ENCODE measurements at places on chromosomes 7 and 10.

DNA sequence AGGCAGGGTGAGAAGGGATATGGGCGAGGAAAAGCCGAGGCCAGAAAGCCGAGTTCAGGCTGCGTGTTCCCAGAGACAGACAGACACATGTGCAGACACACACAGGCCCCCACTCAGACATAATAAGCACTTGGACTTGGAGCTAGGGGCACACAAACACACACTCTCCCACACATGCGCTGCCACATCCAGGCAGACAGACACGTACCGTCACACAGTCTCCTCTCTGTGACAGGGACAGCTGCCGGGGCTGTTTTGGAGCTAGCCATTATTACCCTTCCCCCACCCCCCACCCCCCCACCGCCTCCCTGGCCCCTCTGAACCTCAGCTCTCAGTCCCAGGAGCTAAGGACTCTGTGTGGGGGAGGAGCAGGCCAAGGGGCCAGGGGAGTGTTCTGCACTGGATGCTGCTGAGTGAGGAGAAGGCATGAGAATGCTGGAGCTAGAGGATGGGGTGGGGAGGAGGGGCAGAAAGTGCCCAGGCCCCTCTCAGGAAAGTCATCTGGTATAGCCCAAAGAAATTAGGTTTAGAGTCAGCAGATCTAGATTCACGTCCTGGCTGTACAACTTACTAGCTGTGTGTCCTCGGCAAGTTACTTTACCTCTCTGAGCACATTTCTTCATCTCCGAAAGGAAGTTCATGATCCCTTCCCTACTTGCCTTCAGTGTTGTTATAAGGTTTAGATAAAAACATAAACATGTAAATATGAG, 6.3 kb downstream of the PITX3 start:
- DNase-seq, result no peak

DNA sequence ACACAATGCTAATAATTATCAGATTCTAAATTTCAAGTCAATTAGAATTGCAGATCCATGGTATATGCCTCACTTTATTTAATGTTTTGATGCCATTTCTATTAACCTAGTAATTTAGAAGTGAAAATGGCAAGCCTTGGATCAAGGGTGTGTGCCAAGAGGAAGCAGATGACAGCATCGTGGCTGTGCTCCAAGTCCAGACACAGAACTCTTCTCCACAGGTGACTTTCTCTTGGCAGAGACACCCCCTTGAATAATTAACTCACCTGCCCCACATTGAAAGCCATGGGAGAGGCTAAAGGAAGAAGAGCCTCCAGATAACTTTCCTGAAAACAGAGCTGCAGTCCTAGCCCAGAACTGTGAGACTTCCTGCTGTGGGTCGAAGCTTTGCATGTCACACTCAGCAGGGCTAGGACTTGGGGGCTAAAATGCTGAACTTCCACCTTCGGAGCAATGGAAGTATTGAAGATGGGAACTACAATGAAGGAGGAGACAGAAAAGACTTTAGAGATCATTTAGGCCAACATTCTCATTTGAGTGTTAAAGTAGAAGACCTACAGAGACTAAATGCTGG, 996 bp upstream of the C10orf90 start:
- no peak for DNase-seq

- no peak for DNase-seq
Measured at GRCh38 chr7:102917436-102918353, 4.9 kb downstream of the LRRC17 start.

GRCh38 chr10:95767884-95768556, 12.1 kb downstream of the ENTPD1 start:
- no peak for DNase-seq

- no peak for DNase-seq
Measured at GRCh38 chr7:12297283-12298108, 86.4 kb downstream of the TMEM106B start.

- no peak for DNase-seq
Measured at GRCh38 chr10:131387018-131387529, 75.6 kb upstream of the TCERG1L start.

GRCh38 chr7:27364344-27364758, 121.7 kb downstream of the EVX1 start:
- DNase-seq, result no peak

- DNase-seq, result no peak
Measured at GRCh38 chr7:47039089-47039648, 542.7 kb downstream of the TNS3 start.

DNA sequence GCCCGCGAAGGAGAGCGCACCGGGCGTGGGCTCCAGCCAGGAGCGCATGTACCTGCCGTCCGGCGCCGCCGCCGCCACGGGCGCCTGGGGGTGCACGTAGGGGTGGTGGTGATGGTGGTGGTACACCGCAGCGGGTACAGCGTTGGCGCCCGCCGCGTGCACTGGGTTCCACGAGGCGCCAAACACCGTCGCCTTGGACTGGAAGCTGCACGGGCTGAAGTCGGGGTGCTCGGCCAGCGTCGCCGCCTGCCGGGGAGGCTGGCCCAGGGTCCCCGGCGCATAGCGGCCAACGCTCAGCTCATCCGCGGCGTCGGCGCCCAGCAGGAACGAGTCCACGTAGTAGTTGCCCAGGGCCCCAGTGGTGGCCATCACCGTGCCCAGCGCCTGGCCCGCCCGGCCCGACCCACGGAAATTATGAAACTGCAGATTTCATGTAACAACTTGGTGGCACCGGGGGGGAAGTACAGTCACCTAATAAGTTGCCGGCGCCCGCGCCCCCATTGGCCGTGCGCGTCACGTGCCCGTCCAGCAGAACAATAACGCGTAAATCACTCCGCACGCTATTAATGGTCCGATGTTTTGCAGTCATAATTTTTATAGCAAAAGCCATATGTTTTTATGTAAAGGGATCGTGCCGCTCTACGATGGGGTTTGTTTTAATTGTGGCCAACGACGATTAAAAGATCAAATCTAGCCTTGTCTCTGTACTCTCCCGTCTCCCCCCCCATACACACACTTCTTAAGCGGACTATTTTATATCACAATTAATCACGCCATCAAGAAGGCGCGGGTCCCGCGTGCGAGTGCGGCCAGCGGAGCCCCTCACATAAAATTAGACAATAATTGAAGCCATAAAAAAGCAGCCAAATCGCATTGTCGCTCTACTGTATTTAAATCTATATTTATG, at the start of gene HOXA9:
TSS of gene HOXA9 (minus strand) at position 449 of the 907 bp plus-strand sequence. CDS start at position 369, 80 bp downstream.
- DNase-seq, result no peak

DNA sequence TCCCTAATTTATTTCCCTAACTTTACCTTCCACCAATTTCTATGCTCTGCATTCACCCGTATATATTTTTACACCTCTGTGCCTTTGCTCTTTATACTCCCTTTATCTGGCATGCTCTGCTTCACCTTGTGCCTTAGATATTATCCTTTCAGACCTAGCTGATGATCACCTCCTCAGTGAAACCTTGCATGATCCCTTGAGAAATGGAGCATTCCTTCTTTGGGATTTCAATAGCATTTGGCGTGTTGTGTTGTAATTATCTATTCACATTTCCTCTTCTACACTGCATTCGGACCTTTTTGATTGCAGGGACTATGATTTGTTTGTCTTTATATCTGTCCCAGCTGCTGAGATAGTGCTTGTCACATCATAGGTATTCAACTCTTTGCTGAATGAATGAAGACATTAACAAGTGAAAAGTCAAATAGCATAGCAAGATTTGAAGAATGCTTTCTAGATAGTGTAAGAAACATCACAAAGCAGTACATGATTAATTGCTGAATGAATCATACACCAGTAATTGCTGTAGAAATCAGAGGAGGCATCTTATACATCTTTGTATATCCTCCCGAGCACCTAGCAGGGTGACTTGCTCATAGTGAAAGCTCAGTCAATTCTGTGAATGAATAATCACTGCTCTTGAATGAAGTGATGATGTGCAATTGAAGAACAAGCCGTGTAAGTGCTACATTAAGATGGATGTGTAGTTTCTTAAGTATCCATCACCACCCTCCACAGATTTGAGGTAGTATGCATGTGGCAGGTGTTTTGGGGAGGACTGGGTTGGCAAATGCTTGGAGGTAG, 2.0 kb upstream of the TM9SF3 start:
- DNase-seq, result peak; percentile 3

DNA sequence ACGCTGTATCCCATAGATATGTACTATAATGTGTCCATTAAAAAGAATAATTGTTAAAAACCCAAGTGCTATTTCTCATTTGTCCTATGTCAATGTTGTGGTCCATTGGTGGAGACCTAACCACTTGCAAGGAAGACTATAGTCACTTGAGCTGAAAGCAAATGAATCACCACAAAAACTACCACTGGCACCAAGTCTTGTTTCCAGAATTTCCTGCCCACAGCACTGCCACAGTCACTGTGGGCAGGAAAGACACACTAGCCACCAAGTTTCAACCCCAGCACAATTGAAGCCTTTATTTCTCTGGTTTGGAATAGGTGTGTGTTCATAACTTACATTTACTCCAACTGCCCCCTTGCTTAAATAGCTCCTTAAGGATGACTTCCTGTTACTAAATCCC, 12.4 kb downstream of the DIP2C start:
- no peak for DNase-seq

DNA sequence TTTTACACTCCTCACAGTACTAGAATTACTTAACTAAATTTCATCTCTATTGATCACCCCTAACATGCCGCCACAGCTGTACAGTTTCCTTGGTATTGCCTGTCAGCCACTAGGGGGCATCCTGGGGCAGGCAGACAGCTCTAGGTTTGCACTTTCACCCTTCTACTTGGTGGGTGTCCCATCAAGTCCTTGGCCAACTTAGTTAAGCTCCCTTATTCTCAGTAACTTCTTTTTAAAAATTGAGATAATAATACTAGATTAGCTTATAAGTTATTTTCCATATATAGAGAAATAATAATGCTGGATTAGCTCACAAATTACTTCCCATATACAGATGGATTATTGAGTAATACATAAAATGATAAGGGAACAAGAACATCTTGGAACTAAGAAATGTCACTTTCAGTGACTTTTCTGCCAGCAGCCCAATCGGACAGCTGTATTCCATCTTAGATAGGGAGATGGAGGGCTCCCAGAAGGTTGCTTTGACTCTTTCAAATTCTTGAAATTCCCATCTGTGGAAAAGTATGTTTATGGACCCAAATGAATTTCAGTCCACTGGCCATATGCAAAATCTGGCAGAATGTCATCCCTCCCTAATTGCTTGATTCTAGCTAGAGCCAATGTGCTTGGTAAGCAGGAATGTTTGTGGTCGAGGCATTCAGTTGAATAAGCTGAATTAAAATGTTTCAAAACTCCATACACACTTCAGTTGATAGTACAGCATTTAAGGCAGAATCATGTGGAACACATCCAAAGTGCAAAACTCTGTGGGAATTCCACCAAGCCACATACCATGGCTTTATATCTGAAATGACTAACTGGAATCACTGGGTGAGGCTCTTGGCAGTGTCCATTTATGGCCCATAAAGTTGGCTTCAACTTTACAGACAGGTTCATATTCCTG, 309.7 kb downstream of the CSTF2T start:
- peak; percentile 23 for DNase-seq

- no peak for DNase-seq
Measured at GRCh38 chr10:31381766-31382316, 62.8 kb downstream of the ZEB1 start.

DNA sequence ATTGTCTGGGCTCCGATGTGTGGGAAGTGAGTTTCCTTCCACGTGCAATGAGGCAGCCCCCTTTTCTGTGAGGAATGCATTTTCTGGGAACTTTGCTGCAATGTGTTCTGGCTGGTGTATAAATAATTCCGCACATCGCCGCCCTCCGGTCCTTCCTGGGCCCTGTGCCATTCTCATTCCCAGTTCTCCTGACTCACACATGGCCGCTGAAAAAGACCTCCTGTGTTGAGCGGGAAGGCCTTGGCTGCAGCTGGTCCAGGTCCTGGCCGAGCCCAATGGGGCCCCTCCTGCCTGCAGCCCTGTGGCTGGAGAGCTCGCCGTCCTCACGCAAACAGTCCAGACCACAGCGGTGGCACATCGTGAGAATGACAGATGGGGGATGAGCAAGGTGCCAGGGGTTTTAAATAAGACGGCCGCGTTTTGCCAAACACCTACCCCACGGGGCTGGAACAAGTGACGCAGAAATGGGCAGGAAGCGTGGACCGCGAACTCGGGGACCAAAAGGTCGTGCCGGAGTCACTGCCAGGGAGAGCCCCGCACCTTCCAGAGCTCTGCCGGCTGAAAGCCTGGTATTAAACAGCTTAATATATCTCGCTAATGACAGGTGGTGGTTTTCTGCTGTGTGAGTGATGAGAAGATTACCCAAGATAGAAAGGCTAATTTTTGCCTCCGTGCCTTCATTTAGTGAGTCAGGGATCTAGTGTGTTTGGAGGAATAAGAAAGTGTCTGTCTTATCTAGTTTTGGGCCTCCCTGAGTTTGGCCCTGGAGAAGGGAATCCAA, 37.0 kb downstream of the FAM20C start:
- no peak for DNase-seq

GRCh38 chr7:107075863-107076574, 31.5 kb downstream of the PRKAR2B start:
- no peak for DNase-seq

DNA sequence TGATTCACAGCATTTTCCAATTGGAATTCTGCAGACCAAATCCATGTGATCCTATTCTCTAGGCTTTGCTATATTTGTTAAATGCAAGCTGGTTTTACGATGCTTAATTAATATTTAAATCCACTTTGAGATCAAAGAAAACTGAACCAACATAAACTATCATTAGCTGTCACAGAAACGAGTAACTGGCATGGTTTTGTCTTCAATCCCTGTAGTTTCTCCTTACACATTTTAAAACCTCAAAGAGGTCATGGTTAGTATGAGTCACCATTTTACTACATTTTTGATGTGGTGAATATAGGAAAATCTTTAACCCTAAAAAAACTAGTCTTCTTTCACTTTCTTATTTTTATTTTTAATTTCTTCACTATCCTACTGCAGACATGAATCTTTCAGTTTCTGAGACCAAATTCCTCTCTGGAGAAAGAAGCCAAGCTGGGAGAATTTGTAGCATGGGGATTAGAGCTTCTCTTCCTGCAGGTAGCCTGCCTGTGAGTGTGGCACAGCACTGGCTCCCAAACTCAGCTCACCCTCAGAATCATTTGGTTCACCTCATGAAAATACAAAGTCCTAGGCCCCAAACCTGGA, 8.7 kb upstream of the LIPM start:
- DNase-seq, result no peak

- DNase-seq, result no peak
Measured at GRCh38 chr10:109862041-109862440, 61.3 kb downstream of the XPNPEP1 start.

DNA sequence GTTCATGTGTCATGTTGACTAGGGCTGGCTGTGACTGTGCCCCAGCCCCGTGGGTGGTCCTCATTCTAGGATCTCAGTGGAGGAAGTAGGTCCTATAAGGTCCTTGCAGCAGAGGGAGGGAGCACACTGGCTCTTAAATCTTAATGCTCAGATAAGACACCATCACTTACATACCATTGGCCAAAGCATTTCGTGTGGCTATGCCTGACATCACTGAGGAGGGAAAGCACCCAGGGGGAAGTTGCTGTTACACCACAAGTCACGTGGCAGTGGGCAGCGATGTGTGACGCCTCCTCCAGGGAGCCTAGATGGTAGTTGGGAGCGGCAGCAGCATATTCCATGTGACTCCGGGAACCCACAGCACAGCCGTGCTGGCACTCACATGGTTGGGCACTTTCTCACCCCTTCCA, 224.7 kb upstream of the SH2B2 start:
- DNase-seq, result no peak

All from stimulated activated CD4-positive, alpha-beta T cell treated with anti-CD3 and anti-CD28 coated beads, Interleukin-2, amount 100 ng/mL, for 48 hours (primary cell).